ENCODE measurements at places on chromosomes 1 and 21. TPM values are rescaled to one million over a fixed set of nuclear protein-coding genes. Genes with fewer than 3 reads are reported as not detected.

DNA sequence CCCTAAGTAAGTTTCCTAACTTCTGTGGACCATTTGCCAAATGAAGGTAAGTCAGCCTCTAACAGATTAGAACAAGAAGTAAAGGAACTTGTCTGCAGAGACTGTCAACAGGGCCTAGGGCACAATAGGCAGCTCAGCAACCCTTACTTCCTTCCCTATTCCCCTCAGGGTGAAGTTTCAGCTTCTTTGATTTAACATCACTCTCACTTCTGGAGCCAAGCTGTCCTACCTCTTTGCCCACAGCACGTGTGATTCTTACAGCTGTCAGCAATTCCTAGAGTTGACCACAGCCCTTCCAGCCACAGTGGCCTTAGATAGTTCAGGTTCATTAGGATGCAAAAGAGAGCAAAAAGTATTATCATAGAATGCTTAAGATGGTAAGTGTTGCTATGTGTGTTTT, 7.6 kb upstream of the EIF4G3 start:
- DNase-seq: no peak

- no peak for DNase-seq
These were observed 951 bp downstream of the GGPS1 start for GRCh38 chr1:235329139-235329902.

Gene PROX1
- total RNA-seq: 1.2 TPM

- no peak for DNase-seq
These were observed 84.3 kb downstream of the PTPRC start for GRCh38 chr1:198723127-198723526.

DNA sequence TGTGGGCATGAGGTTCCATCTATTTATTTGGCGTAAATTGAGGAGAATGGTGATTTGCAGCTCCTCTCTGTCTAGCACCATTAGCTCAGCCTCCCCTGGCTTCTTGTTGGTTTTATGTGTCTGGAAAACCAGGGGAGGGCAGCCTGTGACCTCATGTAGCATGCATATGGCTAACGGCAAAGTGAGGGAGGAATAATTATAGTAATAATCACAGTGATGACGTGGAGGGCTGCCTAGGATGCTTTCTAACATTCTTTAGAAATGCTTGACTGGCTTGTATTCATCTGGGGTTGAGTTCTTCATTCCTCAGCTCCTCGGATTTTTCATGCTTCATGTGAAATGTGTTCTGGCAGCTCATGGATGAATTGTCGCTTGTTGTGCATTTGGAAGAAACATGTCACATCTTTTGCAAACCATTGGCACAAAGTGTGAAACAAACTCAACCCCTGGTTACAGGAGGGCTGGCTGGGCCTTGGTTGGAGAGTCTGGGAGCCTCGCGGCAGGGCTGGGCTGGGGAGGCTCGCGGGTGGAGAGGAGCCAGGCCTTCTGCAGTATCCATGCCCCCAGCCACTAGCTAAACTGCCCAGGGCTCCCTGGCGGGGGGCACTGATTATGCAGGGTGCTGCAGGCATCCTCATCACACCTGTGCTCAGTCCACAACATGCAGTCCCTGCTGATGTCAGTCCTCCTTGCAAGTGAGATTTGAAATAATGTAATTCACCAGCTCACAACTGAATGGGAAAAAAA, 149.6 kb downstream of the DISC1 start:
- no peak for DNase-seq

Gene TMEM39B
- 3.7 TPM for total RNA-seq

Gene ITLN1
- 1.2 TPM for total RNA-seq

Gene DIRAS3
- 7.5 TPM for total RNA-seq

GRCh38 chr1:192958871-192959270, 100.3 kb downstream of the UCHL5 start:
- no peak for DNase-seq

DNA sequence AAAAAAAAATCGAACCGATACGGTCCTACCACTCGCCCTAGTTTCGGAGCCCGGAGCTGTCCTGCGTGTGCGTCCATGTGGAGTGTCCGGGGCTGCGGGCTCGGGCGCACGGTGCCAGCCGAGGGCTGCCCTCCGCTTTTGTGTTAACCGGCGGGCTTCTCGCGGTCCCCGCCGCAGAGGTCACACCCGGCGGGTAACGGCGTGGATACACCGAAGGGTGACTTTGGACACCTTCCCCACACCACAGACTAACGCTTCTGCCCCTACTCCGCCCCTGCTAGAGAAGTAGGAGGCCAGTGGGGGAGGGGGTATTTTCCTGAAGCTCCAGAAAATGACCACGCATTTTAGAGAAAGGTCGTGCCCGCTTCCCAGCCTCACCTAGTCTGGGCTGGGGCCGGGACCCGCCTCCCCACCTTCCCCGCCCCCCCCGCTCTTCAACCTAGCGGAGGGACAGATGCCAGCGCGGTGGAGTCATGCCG, 609 bp upstream of the ATF3 start:
- no peak for DNase-seq

DNA sequence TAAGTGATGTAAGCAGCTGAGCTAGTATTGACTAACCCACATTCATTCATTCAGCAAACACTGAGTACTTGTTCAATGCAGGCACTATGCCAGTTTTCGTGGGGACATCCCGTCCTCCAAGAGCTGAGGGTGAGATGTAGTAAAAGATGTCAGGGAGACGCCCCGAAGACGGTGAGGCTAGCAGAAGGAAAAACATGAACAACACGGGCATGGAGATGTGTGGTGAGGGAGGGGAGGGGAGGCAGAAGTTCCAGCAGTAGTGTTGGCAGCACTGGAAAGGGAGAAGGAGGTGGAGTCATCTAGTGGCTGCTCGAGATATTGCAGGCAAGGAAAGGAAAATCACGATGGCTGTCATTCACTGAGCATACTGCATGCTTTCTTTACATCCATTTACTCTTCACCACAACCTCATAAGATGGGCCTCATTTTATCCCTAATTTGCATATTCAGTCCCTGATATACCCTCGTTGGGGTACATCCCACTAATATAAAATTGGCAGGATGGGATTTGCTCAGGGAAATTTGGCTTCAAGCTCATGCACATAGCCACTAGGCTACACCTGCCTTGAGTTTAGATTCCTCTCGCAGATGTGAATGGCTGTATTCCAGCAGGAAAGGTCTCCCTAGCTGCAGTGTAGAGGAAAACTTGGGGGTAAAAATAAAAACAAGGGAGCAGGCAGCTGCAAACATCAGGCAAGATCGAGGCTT, 14.5 kb downstream of the PDZK1IP1 start:
- DNase-seq: peak; percentile 74

- DNase-seq: no peak
These were observed 43.7 kb upstream of the KCNA3 start for GRCh38 chr1:110718452-110718851.

Gene MAP1LC3C
- 10.9 TPM for total RNA-seq

DNA sequence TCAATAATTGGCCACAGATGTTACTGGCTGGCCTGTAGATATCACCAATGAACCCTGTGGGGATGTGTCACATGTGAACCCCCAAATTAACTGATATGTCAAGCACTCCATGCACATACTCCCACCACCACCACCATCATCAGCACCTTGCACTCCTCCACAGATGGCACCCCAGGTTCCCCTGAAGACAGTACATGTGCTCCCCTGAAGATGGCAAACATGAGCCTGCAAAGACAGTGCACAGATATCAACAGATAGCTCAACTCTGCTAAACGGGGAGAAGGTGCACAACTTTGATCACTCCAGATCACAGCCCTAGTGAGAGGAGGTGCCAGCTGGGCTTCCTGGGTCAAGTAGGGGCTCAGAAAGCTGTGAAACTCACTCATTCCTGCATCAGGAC, 74.4 kb downstream of the CLCA4 start:
- DNase-seq: no peak

DNA sequence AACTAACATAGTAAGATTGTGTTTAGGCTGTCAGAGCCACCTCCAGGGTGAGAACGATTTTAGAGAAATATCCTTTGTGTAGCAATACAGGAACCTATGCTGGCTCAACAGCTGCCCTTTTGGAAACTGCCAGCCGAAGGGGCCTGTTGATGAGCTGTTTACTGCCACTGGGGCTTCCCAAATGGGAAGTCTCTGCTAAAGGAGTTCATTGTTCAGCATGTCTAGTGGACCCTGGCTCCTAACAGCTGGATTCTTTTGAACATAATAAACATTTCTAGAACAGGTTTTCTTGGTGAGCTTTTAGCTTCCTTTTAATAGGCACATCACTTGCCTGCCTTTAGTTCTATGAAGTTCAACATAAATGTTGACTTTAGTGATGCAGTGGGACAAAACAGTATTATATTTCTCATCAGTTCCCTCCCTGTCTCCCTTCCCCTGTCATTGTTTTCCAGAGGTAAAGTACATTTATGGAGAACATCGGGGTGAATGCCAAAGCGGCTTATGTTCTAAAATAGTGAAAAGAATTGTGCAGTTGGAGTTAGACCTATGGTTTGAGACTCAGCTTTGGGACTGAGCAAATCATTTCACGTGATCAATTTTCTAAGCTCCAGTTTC, 57.4 kb downstream of the UCK2 start:
- no peak for DNase-seq

Gene TRNP1
- 55.7 TPM for total RNA-seq

DNA sequence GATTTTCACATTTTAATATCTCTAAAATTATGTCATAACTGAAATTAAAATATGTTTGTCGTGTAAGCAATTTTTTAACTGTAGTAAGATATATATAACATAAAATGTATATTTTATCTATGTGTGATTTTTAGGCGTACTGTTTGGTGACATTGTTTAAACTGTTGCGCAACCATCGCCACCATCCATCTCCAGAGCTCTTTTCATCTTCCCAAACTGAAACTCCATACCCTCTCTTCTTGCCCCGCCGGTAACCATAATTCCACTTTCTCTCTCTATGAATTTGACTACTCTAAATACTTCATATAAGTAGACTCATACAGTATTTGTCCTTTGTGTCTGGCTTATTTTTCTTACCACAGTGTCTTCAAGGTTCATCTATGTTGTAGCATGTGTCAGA, 66.4 kb downstream of the DDX20 start:
- DNase-seq: no peak

GRCh38 chr1:153577138-153577537, 11.5 kb upstream of the S100A2 start:
- no peak for DNase-seq

Gene C21orf58
- total RNA-seq: 2.2 TPM

- DNase-seq: no peak
These were observed 376.3 kb upstream of the CAMK1G start for GRCh38 chr1:209207126-209207700.

Gene TEDDM1
- total RNA-seq: not detected

Gene CTTNBP2NL
- total RNA-seq: 21.9 TPM

Gene KCNT2
- total RNA-seq: 8.0 TPM

Gene OR2T4
- not detected for total RNA-seq

- no peak for DNase-seq
These were observed 197.5 kb downstream of the BRINP2 start for GRCh38 chr1:177368255-177368654.

Gene PROK1
- not detected for total RNA-seq

Gene ZBED6
- 31.4 TPM for total RNA-seq

Gene FOXO6
- 2.4 TPM for total RNA-seq

GRCh38 chr1:52460694-52461093, 56.3 kb downstream of the PRPF38A start:
- DNase-seq: no peak

GRCh38 chr1:33588726-33589125, 116.3 kb downstream of the ZSCAN20 start:
- no peak for DNase-seq

GRCh38 chr1:26779098-26779668, 8.6 kb upstream of the PIGV start:
- no peak for DNase-seq

GRCh38 chr1:160723332-160723731, 11.7 kb upstream of the CD48 start:
- DNase-seq: no peak

Gene CLCNKA
- not detected for total RNA-seq

- DNase-seq: no peak
These were observed 368.1 kb downstream of the LTN1 start for GRCh38 chr21:28624626-28625025.

Gene LCE1B
- not detected for total RNA-seq

GRCh38 chr1:213060836-213061235, 9.8 kb downstream of the RPS6KC1 start:
- DNase-seq: no peak

DNA sequence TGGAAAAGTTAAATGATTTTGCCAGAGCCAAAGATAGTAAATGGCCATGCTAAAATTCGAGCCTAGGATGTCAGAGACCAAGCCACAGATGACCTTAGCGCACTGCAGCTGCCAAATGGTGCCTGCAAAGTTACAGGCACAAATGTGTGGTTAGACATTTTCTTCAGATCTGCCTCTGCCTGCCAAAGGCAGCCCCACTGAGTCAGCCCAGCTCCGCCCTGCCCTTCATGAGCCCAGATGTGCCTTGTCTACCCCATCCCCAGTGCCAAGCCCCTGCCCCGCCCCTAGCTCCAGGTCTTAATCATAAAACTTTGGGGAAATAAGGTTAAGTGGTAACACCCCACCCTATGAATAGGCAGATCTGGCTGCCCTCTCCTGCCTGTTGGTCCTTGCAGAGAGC, 105.9 kb downstream of the DTL start:
- no peak for DNase-seq

Gene AJAP1
- total RNA-seq: under 0.01 TPM

Gene CCDC181
- 0.39 TPM for total RNA-seq

DNA sequence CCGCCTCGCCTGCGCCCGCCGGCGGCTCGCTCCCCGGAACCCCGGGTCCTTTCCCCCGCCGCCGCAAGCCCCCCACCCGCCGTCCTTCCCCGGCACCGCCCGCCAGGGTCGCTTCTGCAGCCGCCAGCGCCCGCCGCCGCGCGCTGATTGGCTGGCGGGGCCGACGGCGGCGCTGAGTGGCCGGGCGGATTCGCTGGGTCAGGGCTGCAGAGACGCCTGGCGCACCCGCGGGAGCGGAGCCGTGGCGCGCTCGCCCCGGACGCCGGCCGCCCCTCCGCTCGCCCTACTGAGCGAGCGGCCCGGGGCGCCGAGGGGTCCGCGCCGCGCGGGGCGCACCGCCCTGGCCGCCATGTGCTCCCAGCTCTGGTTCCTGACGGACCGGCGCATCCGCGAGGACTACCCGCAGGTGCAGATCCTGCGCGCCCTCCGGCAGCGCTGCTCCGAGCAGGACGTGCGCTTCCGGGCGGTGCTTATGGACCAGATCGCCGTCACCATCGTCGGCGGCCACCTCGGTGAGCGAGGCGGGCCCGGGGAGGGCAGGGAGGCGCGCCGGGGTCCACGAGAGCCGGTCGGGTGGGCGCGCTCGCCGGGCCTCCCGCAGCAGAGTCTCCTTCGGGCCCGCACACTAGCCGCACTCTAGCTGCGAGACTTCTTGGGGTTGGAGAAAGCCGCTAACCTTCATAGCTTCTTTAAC, at the start of gene RIMKLA:
Gene RIMKLA, plus strand, starts transcription at position 207 of the 694 bp plus-strand sequence. Its CDS starts 143 bp downstream, at position 350.
- no peak for DNase-seq

GRCh38 chr1:226892524-226892875, 22.1 kb downstream of the PSEN2 start:
- no peak for DNase-seq

Gene PTPRF
- total RNA-seq: 83.7 TPM

Gene GOLT1A
- total RNA-seq: not detected

DNA sequence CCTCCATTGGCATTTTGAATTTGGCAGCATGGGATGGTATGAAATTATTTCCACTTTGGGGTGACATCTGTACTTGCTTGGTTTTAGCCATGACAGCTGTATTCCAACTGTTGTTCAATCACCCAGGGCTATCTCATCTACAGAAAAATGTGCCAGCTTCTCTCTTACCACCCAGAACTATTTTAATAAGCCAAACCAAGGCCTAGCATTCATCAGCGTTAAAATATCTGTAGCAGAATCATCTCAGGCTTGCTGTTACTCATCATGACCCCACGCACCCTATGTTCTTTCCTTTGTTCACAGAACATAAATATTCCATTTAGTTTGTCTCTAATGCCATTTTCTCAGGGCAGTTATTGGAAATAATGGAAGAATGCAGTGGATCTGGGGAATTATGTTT, 49.8 kb downstream of the GIPC2 start:
- DNase-seq: no peak

Gene FLG2
- total RNA-seq: not detected

Gene DIPK1A
- total RNA-seq: 3.1 TPM

Gene ADAM30
- not detected for total RNA-seq

Data from tibial nerve (tissue), 4 donors.